ENCODE measurements at places on chromosomes 1 and 21.
A peak's percentile ranks its signal among the peaks of the same experiment; 100 is the strongest.

- peak; percentile 60 for DNase-seq
These were observed 19.0 kb upstream of the L1TD1 start for GRCh38 chr1:62175568-62176179.

- DNase-seq, result no peak
These were observed 27.7 kb downstream of the UCHL5 start for GRCh38 chr1:193031431-193031830.

DNA sequence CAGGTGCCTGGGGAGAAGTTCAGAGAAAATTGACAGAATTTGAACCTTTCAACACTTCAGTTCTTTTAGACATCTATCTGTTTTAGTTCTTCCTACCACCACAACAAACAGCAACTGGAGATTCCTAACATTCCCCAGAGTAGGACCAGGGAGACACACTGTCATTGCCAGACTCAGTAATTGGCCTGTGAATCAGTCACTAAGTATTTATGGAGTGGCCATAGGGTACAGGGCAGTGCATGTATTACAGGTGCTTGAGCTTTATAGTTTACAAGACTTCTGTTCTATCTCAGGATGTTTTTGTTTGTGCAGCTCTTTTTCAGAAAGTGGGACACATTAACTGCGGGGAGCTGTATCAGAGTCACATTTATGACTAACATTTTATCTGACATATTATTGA, 1.7 kb downstream of the CDC14A start:
- DNase-seq, result no peak

GRCh38 chr1:167991546-167991945, 54.7 kb upstream of the MPC2 start:
- no peak for DNase-seq

GRCh38 chr21:31397515-31397926, 53.5 kb upstream of the TIAM1 start:
- no peak for DNase-seq
